NCI-H2171 treated with DMSO at 0.1 percent for 48 hours (cell line): ENCODE measurements at places on chromosomes 2 and 18.

DNA sequence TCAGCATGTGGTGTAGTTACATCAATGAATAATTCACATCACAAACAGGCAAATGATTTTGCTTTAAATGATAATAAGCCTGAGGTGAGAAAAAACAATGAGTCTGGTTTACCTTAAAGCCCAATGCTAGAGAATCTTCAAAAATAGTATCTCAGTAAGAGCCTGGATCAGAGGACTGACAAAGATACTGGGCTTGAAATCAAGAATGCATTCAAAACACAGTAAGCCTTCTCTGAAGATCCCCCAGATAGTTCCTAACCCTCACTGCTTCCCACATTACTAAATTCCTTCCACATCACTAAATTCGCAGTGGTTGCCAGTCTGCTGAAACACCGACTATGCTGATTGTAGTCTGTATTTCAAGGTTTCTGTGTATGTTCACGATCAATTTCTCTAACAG, 514.9 kb downstream of the SUCLG1 start:
- no peak for DNase-seq

DNA sequence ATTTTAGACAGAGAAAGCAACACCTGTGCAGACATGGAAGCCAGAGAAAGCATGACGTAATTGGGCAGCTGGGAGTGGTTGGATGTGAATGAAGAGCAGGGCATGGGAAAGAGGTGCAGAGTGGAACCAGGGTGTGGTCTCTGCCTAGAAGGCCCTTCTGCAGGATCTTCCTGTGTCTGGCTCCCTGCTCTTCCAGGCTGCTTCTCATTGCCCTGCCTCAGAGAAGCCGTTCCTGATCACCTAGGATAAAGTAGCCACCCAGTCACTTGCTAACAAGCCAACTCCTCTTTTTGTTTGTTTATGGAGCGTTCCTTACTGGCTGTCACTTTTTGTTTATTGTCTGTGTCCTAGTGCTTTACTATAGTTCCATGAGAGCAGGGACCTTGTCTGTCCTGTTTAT, 28.5 kb downstream of the GALNT1 start:
- peak; percentile 27 for DNase-seq

- no peak for DNase-seq
Observed at GRCh38 chr18:42901161-42901560, 214.3 kb downstream of the RIT2 start.

- DNase-seq, result no peak
Observed at GRCh38 chr2:34498561-34498960, 899.5 kb upstream of the FAM98A start.

- DNase-seq, result no peak
Observed at GRCh38 chr2:69272803-69273471, 114.1 kb downstream of the GFPT1 start.

DNA sequence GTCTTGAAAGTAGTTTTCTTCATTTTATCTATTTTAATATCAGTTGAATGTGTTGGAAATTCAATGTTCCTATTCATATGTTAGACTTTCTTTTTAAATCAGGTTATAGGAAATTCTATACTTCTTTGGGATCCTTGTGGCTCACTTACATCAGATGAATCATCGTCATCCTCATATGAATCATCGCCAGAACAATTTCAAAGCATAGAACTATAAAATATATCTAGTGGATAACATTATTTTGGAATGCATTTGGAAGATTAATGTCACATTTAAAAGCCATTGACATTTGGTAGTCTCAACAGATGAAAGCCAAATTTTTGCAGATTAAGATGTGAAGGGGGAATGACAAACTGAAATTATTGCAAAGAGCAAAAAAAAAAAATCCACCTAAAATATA, 94.1 kb downstream of the FAM161A start:
- no peak for DNase-seq

DNA sequence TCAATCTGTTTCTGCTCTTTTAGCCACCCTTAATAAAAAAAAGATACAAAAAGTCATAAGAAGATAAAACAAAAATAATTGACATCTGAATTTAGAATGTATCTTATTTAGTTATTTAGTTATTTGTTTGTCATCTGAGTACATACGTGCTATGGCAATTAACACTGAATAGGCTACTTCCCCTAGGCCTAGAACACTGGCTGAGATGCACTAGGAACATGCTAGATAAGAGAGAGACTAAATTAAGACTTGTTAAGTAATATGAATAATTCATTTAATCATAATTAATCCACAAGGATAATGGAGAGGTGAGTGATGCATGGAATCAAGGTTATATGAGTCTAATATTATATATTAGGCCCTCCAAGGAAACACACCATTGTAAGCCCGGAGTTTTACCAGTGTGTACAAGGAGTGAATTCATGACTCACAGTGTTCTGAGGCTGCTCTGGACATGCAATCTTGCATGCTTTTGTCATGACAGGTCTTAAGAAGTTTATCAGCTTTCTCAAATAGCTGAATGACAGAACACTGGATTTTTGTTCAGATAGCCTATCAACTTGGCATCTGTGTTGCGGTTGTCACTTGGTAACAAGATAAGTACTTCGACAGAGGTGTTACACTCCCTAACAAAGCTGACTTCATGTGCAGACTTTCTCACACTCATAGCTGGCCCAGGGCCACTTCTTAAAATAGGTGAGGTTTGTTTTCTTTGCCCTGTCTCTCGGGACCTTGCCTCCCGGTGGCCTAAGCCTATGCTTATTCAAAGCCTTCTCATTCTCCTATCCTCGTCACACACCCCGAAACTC, 5.0 kb upstream of the SERPINB2 start:
- DNase-seq, result no peak

DNA sequence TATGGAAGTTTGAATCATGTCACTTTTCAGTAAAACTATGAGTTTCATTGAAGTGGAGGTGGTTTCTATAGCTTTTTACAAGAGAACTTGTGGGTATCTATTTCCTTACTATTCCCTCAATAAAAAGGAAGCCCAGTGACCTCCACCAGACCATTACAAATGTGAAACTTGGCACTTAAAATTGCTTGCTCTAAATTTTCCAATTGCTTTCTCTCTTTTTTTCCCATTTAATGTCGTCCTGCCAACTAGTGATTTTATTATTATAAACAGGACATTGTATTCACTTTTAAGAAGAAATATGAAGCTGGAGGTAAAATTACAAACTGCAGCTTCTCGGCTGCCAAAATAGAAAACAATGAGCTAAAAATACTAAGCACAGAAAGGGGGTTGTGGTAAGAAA, 208.2 kb upstream of the ALPP start:
- DNase-seq, result no peak

GRCh38 chr2:173571021-173571821, 216.5 kb downstream of the CDCA7 start:
- DNase-seq, result peak; percentile 88

- no peak for DNase-seq
Observed at GRCh38 chr2:240885566-240885965, 10.4 kb downstream of the MAB21L4 start.

- no peak for DNase-seq
Observed at GRCh38 chr2:16669388-16669787, 3.8 kb upstream of the CYRIA start.

GRCh38 chr2:85599468-85600234, 2.8 kb downstream of the TMEM150A start:
- no peak for DNase-seq

- no peak for DNase-seq
Observed at GRCh38 chr18:59650266-59650820, 46.9 kb downstream of the CCBE1 start.

- no peak for DNase-seq
Observed at GRCh38 chr2:146777181-146777580, 1067.6 kb upstream of the ACVR2A start.

DNA sequence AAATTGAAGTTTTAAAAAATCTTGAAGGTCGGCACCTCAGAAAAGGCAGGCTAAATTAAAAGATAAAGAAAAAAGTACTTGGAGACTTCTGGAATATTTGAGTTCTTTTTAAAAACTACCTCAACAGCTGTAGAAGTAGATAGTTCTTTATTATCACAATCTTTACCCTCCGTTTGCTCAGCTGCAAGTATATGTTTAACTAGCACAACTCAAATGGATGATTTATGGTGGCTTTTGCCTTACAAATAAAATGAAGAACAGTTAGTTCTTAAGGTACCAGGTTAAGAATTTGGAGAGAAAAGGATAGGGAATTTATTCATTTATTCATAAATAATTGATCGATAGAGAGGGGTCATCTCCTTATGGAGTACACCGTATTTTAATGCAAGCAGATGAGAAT, 237.6 kb upstream of the FOSL2 start:
- DNase-seq, result no peak

DNA sequence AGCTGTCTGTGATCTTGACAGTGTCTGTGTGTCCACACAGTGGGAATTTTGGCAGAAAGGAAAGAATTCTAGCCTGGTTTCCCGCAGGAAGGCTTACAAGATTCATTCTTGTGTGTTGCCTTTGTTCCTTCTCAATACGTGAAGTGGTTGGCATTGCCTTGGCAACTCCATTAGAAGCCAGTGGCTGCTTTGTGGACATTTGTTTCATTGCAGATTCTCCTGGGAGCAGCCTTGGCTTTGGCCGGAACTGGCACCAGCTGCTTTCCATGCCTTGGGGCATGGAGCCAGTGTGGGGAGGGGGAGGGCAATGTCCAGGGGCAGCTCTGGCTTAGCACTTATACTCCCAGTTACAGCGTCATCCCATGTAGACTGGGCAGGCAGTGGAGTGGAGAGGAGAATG, 39.4 kb downstream of the KIF5C start:
- DNase-seq, result no peak

DNA sequence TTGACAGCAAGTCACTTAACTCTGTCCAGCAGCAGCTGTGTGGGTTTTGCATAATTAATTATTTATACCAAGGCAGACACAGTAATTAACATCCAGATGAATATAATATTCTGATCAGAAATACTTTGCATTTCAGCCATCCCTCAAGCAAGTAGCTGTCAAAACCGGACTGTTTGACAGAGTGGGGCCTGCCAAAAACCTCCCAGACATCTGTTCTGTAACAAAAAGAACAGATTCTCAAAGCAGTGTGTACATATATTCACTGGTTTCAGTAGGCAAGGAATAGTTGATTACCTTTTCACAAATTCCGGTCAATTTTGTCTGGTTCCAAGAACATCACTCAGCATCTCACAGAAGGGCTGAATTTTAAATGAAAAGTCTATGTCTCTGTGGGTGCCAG, 291.6 kb downstream of the CMPK2 start:
- peak; percentile 50 for DNase-seq

DNA sequence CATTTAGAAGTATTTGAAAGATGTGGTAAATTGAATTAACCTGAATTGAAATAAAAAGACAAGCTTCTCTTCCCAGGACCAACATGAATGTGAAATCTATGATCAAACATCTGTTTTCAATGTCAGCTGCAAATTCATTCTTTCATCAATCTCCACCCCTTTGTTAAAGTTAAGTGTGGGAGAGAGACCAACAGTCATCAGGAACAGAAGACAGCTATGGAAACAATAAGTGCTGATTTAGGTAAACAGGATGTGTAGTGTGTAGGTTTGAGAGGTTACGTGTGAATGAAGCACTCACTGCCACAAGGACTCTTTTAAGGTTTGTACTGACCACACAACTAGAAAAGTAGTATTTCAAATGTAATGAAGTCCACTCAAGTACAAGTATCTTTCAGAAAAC, 1659.8 kb upstream of the CELF4 start:
- no peak for DNase-seq

- DNase-seq, result no peak
Observed at GRCh38 chr2:219496825-219497494, 1.7 kb upstream of the GMPPA start.

- no peak for DNase-seq
Observed at GRCh38 chr2:129754831-129755230, 224.6 kb upstream of the RAB6C start.

DNA sequence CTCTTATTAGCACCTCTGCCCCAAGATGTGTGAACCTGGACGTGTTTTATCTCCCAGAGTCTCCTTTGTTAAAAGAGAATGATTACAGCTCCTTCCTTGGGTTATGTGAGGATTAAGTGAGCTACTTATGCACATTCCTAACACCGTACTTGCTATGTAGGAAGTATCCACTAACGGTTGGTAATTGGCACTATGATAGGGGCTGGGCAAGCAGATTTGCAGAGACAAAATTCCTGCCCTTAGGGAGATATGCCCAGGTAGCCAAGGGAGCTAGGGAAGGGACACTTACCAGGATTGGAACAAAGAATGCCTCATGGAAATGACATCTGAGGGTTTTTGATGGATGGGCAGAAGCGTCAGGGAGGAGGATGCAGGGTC, 11.5 kb upstream of the ALPK2 start:
- no peak for DNase-seq

DNA sequence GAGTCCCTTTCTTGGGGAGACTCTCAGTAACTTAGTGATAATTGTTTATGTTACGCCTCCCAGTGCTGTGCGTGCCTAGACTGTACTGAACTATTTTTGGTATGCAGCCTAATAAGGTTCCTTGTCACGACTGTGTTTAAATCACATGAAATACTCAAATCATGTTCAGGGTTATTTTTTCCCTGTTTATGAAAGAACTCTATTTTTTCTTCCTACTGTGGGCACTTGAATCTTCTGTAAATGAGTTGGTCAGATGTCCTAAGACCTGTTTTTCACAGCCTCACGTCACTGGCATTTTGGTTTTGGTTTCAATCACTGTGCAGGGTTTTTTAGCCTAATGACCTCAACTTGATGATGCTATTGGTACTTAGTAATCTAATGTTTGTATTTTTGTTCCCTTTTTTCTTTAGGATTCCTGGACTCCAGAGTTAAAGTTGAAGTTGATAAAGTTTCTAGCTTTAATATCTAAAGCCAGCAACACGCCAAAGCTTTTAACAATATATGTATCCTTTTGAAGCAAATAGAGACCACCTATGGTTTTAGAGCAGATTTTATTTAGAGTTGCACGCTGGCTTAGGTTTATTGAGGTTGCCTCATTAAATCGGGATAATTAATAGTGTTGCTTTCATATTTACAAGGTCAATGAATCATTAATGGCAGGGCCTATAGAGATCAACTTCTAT, 24.0 kb downstream of the ARMC9 start:
- DNase-seq, result no peak

DNA sequence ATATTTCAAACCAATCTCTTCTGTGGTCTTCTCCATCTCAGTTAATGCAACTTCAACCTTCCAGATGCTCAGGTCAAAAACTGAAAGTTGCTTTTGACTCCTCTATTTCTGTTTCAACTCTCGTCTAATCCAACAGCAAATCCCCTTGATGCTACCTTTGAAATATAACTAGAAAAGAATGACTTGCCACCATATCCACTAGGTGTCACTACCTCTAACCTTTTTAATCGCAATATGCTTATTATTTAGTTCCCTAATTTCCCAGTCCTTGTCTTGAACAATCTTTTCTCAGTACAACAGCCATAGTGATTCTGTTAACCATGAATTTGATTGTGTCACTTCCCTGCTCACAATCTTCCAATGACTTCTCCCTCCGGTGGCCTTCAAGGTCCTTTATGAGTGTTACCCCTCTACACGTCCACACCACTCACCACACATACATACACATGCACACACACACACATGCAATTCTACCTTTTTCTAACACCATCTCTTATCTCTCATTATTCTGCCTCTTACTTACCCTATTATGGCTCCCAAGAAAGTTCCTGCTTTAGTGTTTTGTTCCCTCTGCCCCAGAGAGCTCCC, 245.5 kb upstream of the KCNJ3 start:
- peak; percentile 47 for DNase-seq
